ENCODE measurements at places on chromosomes 6 and 20. TPM values are rescaled to one million over a fixed set of nuclear protein-coding genes. Genes with fewer than 3 reads are reported as not detected.
A peak's percentile ranks its signal among the peaks of the same experiment; 100 is the strongest.

DNA sequence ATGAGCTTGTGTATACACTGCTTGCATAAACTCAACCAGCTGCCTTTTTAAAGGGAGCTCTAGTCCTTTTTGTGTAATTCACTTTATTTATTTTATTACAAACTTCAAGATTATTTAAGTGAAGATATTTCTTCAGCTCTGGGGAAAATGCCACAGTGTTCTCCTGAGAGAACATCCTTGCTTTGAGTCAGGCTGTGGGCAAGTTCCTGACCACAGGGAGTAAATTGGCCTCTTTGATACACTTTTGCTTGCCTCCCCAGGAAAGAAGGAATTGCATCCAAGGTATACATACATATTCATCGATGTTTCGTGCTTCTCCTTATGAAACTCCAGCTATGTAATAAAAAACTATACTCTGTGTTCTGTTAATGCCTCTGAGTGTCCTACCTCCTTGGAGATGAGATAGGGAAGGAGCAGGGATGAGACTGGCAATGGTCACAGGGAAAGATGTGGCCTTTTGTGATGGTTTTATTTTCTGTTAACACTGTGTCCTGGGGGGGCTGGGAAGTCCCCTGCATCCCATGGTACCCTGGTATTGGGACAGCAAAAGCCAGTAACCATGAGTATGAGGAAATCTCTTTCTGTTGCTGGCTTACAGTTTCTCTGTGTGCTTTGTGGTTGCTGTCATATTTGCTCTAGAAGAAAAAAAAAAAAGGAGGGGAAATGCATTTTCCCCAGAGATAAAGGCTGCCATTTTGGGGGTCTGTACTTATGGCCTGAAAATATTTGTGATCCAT is 15.3 kb downstream of the TNFAIP3 start:
- DNase-seq: no peak

DNA sequence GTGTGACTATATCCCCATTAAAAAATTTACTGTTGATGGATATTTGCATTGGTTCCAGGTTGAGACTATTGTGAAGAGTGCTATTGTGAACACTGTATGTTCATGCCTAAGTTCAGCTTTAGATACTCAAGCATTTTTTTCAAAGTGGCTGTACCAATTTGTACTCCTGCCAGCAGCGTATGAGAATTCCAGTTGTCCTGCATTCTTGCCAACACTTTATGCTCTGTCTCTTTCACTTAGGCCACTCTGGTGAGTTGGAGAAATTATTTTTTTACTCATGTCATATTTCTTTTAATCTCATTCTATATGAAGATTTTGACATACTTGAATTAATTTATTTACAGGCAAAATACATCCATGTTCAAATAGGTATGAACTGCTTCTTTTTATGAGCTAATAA is 76.2 kb downstream of the JAG1 start:
- no peak for DNase-seq

GRCh38 chr6:146097586-146097985 is 68.7 kb downstream of the GRM1 start:
- no peak for DNase-seq

GRCh38 chr6:37667050-37667814 is 30.5 kb downstream of the MDGA1 start:
- peak; percentile 18 for DNase-seq

- no peak for DNase-seq
These were observed 28.4 kb upstream of the CD93 start for GRCh38 chr20:23114448-23115082.

- no peak for DNase-seq
These were observed 7.1 kb upstream of the ABHD16B start for GRCh38 chr20:63854069-63854765.

- DNase-seq: no peak
These were observed 6.5 kb downstream of the CD24 start for GRCh38 chr6:106967936-106968555.

- no peak for DNase-seq
These were observed 104.8 kb upstream of the LY86 start for GRCh38 chr6:6483733-6484132.

GRCh38 chr20:47141941-47142773 is 214.3 kb downstream of the ZMYND8 start:
- no peak for DNase-seq

GRCh38 chr6:30127238-30128093 is 8.5 kb upstream of the TRIM40 start:
- DNase-seq: no peak

DNA sequence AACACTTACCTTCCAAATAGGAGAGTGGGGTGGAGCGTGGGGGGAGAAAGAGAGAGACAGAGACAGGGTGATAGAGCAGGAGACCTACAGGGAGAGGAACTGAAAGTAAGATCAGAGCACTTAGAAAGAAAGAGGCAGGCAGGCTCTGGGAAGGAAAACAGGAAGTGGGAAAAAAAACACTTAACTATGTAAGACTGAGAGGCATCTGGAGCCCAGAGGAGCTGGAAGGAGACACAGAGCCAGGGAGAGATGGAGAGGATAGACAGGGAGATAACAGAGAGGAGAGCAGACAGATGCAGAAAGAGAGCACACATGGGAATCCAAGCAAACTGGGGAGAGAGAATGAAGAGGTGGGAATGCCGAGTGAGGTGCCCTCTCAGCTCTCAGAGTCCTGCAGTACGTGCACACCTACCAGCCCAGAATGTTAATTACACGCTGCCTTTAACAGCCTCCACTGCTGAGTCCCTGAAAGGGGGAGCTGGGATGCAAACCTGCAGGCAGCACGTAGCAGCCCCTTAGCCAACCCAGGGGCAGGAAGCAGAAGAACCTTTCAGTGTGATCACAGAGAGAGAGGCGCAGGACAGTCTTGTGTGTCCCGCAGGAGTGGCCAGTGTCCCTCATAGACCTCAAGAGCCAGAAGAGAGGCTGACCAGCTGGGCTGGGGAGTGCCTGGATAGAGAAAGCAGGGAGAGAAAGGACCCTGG is 132.7 kb upstream of the LRFN2 start:
- no peak for DNase-seq

- no peak for DNase-seq
These were observed 175.9 kb upstream of the GJE1 start for GRCh38 chr6:141956868-141957267.

GRCh38 chr6:24951811-24952299 is 16.1 kb upstream of the RIPOR2 start:
- no peak for DNase-seq

GRCh38 chr20:19978511-19979210 is 38.5 kb upstream of the NAA20 start:
- DNase-seq: no peak

PCK1 gene
- 27.0 TPM for total RNA-seq

DNA sequence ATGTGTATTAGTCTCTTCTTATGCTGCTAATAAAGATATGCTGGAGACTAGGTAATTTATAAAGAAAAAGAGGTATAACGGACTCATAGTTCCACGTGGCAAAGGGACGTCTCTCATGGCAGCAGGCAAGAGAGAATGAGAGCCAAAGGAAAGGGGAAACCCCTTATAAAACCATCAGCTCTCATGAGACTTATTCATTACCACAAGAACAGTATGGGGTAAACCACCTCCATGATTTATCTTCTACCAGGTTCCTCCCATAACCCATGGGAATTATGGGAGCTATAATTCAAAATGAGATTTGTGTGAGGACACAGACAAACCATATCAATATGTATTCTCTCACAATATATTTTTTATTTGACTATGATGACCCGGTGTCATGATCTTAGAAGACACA is 109.1 kb downstream of the UTRN start:
- no peak for DNase-seq

DNA sequence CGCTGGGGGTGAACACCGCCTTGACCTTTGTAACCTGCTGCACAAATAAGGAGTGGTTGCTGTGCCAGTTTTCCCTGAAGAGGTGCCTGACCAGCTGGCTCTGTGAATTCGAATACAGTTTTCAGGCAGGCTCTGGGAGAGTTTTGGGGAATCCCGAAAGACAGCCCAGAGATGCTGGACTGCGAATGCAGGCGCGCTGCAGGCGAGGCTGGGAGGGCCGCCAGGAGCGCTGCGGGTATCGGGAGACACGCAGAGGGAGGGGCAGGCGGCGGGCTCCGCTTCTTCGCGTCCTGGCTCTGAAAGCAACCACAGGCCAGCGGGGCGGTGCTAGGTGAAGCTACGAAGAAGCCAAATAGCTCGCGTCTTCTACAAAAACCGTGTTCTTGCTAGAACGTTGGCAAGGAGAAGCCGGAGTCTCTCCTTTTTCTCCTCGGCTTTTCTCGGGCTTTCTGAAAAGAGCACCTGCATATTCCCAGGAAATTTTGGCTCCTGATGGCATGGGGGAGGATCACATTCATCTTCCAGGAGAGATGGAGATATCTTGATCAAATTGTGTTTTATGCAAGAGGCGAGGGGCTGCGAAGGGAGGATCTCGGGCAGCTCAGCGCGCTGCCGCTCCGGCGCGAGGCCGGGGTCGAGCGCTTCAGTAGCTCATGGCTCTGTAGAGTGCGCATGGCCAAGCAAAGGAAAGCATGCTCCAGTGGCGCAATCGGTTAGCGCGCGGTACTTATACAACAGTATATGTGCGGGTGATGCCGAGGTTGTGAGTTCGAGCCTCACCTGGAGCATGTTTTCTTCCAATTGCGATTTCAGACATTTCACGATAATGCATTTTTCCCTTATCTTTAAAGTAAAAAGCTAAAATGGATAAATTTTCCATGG is 158.1 kb upstream of the ZNF184 start:
- DNase-seq: no peak

DNA sequence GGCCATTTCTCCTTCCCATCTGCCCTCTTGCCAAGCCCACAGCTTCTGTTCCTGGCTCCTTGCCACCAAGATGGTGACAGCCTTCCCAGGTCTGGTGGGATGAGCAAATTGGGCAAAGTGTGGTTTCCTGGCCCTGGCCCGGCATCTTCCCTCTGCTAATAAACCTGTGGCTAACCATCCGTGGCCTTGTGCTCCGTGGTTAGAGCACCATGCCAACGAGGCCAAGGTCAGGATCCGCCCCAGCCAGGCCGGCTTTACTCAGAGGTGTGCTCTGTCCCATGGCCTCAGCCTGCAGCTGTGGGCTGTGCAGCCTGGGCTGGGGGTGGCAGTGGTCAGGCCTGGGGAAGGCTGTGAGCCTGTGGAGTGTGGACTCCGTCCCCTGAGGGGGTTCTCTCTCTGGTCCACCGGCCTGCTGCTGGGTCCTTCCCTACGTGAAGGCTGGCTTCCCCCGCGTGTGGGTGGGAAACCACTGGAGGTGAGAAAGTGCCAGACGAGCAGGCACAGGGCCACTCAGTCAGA is 117.4 kb downstream of the VEGFA start:
- DNase-seq: no peak

DNA sequence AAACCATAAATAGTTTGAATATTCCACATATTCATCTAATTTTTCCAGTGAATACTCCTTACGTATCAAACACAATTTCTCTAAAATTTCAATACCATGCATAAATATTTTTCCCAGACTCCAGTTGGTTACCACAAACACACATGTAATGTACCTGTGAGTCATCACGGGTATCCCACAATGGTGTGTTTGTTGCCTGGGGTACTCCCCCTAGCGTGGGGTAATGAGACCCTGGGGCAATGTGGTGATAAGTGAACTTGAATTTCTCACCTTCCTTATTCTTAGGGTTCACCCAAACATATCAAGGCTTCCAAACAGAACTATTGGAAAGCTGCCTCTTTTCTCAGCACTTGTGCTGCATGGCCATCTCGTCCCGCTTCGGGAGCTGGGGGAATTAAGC is 51.0 kb downstream of the STX7 start:
- no peak for DNase-seq

DNA sequence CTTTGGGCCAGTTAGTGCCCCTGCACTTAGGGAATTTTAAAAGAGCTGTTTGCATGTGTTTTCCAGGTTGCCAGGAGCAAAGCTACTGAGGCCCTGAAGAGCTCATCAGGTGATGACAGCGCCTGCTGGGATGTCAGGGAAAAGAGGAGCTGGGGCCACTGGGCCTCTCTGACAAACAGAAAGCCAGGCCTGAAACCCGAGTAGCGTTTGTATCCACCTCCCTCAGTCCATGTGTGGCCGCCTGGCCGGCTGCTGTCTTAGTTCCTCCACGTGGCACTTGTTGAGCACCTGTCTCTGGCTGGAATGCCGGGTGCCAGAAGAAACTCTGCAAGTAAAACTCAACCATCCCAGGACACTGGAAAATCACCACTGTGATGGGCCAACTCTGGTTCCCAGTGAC is 601.2 kb downstream of the CDH26 start:
- DNase-seq: no peak

GRCh38 chr6:151317103-151317994 is 74.0 kb downstream of the ZBTB2 start:
- DNase-seq: no peak

LAMP5 gene
- 0.66 TPM for total RNA-seq

GSTA2 gene
- total RNA-seq: 113 TPM

- DNase-seq: no peak
These were observed 536 bp upstream of the MTFR2 start for GRCh38 chr6:136250686-136251008.

- DNase-seq: no peak
These were observed 64.9 kb downstream of the SYCP2L start for GRCh38 chr6:10951675-10952282.

HSPA12B gene
- total RNA-seq: 5.4 TPM

- DNase-seq: no peak
These were observed 93.5 kb downstream of the RPS12 start for GRCh38 chr6:132907914-132908313.

DNA sequence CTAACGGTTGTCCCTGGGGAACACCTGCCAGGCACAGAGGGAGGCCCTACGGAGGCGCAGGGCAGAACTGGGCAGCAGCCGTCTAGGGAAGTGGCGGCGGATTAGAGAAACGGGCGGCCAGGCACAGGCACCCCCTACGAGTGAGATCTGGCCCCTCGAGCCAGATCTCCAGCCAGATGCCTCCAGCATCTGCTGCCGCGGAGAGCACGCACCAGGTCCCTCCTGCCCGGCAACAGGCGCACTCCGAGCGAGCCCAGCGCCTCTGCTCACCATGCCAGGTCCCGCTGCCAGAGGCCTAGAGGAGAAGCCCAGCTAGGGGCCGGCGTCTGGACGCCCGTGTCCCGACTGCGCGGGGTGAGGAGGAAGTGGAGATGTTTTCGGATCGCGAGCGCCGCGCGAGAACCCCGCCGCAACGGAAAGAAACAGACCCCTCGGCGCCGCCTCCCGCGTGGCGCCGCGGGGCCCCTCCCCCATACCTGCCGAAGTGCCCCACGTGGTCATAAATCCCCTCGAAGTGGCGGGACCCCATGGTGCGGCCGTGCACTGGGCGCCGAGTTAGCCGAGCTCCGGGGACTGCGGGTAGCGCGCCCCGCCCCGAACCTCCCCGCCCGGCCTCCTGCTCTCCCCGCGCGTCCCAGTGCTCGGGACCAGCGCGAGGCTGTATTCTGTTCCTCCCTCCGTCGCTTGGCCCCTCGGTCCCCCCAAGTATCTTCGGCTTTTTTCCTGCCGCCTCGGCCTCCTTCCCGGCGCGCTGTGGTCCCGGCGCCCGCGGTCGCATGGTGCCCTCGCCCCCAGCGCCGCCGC is at the start of gene SLC22A16:
Gene SLC22A16 (minus strand): TSS at position 568 of the 804 bp plus-strand sequence. CDS start 39 bp downstream, at position 529.
- no peak for DNase-seq

DNA sequence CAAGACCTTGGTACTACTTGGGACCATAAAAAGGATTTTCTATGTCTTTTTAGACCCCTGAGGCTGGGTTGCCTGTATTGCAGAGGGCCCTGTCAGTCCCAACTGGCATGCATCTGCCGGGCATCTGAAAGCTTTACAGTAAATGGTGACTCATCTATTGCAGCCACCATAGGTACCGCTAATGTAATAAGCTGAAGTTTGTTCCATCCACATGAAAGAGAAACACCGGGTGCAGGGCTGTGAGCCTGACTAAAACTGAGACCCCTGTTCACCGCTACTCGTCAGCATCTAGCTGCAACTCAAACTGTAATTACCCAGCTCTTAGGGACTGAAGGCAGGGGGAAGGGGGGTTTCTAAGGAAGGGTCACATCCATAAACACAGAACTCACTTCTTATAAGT is 49.5 kb downstream of the TRERF1 start:
- no peak for DNase-seq

All from mucosa of gallbladder (tissue), 1 donor.